ENCODE measurements at places on chromosomes 4 and X.

- no peaks in the 10 kb centered on the region for H3K27me3 ChIP-seq
- no peaks in the 10 kb centered on the region for H3K4me1 ChIP-seq
- no peak overlapping the region for H3K4me3 ChIP-seq
- H3K27ac ChIP-seq: no peak overlapping the region
Observed at GRCh38 chr4:118975449-118976192, 87.0 kb downstream of the SYNPO2 start.

GRCh38 chr4:7007944-7008343 lies 35.2 kb upstream of the TADA2B start:
- no peaks in the 10 kb centered on the region for H3K4me1 ChIP-seq
- no peak overlapping the region for H3K27ac ChIP-seq
- no peak for DNase-seq
- no peak overlapping the region for H3K4me3 ChIP-seq
- no peaks in the 10 kb centered on the region for H3K27me3 ChIP-seq
- H3K36me3 ChIP-seq: peaks cover 48% of the 10 kb centered on the region

GRCh38 chr4:82694892-82695291 lies 103.7 kb downstream of the SCD5 start:
- 0 out of 2 replicates have a peak, but pooled peaks cover 3% of the 10 kb centered on the region for H3K36me3 ChIP-seq
- no peaks in the 10 kb centered on the region for H3K27me3 ChIP-seq
- peaks cover 11% of the 10 kb centered on the region for H3K4me1 ChIP-seq
- DNase-seq: no peak

GRCh38 chrX:138704596-138704995 lies 6.9 kb downstream of the FGF13 start:
- no peak overlapping the region for H3K27ac ChIP-seq
- no peak overlapping the region for H3K4me3 ChIP-seq
- no peaks in the 10 kb centered on the region for H3K27me3 ChIP-seq
- DNase-seq: no peak
- no peaks in the 10 kb centered on the region for H3K4me1 ChIP-seq
- no peaks in the 10 kb centered on the region for H3K36me3 ChIP-seq

GRCh38 chrX:1453951-1454785 lies 1.5 kb upstream of the ASMTL start:
- no peak overlapping the region for H3K27ac ChIP-seq
- peak overlapping the region; percentile 38 for H3K4me3 ChIP-seq
- no peaks in the 10 kb centered on the region for H3K4me1 ChIP-seq
- H3K36me3 ChIP-seq: peaks cover 5% of the 10 kb centered on the region
- H3K27me3 ChIP-seq: no peaks in the 10 kb centered on the region

GRCh38 chr4:176309772-176310171 lies 10.0 kb upstream of the SPCS3 start:
- H3K4me3 ChIP-seq: no peak overlapping the region
- no peaks in the 10 kb centered on the region for H3K4me1 ChIP-seq
- H3K36me3 ChIP-seq: no peaks in the 10 kb centered on the region

GRCh38 chr4:161183729-161184128 lies 980.1 kb downstream of the FSTL5 start:
- H3K27ac ChIP-seq: no peak overlapping the region
- no peaks in the 10 kb centered on the region for H3K36me3 ChIP-seq
- no peak for DNase-seq
- no peaks in the 10 kb centered on the region for H3K27me3 ChIP-seq

GRCh38 chr4:31088600-31089230 lies 368.5 kb downstream of the PCDH7 start:
- no peak for DNase-seq
- H3K36me3 ChIP-seq: peaks cover 3% of the 10 kb centered on the region
- H3K27ac ChIP-seq: no peak overlapping the region
- no peak overlapping the region for H3K4me3 ChIP-seq
- no peaks in the 10 kb centered on the region for H3K27me3 ChIP-seq

GRCh38 chr4:95213366-95213765 lies 335.4 kb downstream of the UNC5C start:
- H3K27ac ChIP-seq: no peak overlapping the region
- no peak overlapping the region for H3K4me3 ChIP-seq
- no peak for DNase-seq
- H3K27me3 ChIP-seq: no peaks in the 10 kb centered on the region

GRCh38 chr4:182600093-182600492 lies 317.1 kb downstream of the DCTD start:
- H3K27me3 ChIP-seq: no peaks in the 10 kb centered on the region
- peak; percentile 13 for DNase-seq
- H3K4me3 ChIP-seq: no peak overlapping the region
- H3K4me1 ChIP-seq: peaks cover 40% of the 10 kb centered on the region

DNA sequence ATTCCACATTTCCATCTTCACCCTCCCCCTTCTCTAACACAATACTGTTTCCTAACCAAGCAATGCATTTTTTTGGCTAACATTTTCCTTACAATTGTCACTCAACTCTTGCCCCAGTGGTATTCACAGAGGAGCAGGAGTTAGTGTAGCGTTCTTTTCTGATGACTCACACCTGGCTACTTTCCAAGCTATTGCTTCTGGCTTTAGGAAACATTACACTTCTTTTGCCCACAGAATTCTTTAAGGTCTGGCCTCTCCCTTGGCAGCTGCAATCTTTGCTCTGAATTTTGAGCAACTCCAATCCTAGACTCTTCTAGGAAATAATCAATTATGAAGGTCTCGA lies 27.5 kb upstream of the PDGFC start:
- no peaks in the 10 kb centered on the region for H3K27me3 ChIP-seq
- H3K27ac ChIP-seq: peak overlapping the region; percentile 82
- H3K36me3 ChIP-seq: no peaks in the 10 kb centered on the region
- peak; percentile 93 for DNase-seq
- H3K4me3 ChIP-seq: peak overlapping the region; percentile 29

DNA sequence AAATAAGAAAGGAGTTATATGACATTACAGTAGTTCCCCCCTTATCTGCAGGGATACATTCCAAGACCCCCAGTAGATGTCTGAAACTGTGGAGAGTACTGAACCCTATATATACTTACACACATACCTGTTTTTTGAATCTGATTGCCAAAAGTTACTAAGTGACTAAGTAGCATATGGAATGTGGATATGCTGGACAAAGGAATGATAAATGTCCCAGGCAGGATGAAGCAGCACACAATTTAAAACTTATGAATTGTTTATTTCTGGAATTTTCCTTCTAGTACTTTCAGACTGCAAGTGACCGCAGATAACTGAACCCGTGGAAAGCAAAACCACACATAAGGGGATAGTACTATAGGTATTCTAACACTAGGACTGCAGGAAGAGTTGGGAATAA lies 22.7 kb downstream of the UGDH start:
- no peaks in the 10 kb centered on the region for H3K4me1 ChIP-seq
- H3K27me3 ChIP-seq: no peaks in the 10 kb centered on the region
- no peak overlapping the region for H3K4me3 ChIP-seq
- DNase-seq: no peak

DNA sequence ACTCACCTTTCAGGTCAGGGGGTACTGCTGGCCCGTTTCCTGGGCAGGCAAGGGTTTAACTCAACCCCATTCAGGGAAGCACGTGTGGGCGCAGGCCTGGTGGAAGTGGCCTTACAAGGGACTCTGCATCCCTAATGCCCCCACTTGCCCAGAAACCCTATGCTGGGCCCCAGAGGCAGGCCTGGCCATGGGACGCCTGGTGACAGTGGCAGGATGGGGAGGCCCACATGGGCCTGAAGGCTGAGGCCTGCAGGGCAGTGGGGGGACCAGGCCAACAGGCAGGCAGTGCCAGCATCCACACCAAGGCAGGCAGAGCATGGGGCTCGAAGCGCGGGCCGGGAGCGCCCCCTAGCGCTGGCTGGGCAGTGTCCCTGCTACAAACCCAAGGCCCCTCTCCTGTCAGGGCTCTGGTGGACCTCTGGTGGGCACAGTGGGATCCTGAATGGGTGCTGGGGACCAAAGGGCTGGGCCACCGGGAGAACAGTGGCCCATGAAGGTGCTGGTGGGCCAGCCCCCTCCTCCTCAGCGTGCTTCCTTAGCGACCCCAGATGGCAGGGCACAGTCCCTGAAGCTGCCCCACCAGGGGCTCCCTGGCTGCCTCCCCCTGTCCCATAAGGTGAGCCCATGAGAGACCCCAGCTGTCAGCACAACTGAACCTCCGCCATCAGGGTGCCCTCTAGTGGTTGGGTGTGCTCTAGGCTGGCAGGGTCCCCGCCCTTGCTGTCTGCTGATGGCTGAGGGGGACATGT lies 16.8 kb downstream of the FGFR3 start:
- peaks cover 2% of the 10 kb centered on the region for H3K36me3 ChIP-seq
- H3K4me3 ChIP-seq: no peak overlapping the region
- no peak overlapping the region for H3K27ac ChIP-seq
- DNase-seq: peak; percentile 80
- no peaks in the 10 kb centered on the region for H3K4me1 ChIP-seq
- no peaks in the 10 kb centered on the region for H3K27me3 ChIP-seq

DNA sequence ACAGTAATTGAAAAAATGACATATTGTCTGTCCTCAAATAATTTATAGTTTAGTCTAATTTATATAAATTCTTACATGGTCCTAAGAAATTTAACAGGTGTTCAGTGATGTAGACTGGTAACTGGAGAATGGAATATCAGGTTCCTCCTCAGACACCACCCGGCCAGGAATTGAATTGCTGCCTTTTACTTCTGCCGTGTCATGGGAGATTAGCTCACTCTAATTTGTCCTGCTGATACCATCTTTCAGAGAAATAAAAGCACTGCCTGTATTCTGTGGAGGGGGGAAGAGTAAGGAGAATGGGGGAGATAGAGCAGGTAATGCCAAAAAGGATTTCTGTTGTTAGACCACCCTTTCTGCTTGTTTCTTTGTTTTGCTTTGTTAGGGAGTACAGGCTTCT lies 125.2 kb upstream of the KLHL4 start:
- H3K4me1 ChIP-seq: peaks cover 30% of the 10 kb centered on the region
- peak overlapping the region; percentile 66 for H3K27ac ChIP-seq
- H3K36me3 ChIP-seq: no peaks in the 10 kb centered on the region
- peak; percentile 86 for DNase-seq

DNA sequence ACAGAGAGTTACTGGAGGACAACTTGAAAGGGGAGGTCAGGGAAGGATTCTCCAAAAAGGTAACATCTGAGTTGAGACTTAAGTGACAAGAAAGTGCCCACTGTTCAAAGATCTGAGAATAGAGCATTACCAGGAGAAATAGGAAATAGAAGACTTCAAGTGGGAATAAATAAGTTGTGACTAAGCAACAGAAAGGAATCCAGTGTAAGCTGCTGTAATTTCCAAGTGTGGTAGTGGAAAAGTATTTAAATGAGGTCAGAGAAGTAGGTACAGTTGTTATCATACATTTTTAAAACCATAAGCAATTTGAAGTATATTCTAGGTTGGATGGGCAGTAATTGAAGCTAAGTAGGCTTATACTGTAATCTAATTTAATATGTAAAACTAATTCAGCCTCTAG lies 211.9 kb downstream of the FBXO8 start:
- H3K4me3 ChIP-seq: no peak overlapping the region
- no peak overlapping the region for H3K27ac ChIP-seq
- DNase-seq: no peak
- no peaks in the 10 kb centered on the region for H3K4me1 ChIP-seq

- H3K36me3 ChIP-seq: no peaks in the 10 kb centered on the region
- H3K27me3 ChIP-seq: no peaks in the 10 kb centered on the region
- no peak overlapping the region for H3K27ac ChIP-seq
- H3K4me3 ChIP-seq: no peak overlapping the region
- peaks cover 2% of the 10 kb centered on the region for H3K4me1 ChIP-seq
Observed at GRCh38 chr4:41882625-41883347, 52.4 kb upstream of the TMEM33 start.

GRCh38 chrX:143788265-143788664 lies 67.7 kb upstream of the SPANXN2 start:
- no peaks in the 10 kb centered on the region for H3K27me3 ChIP-seq
- no peak overlapping the region for H3K27ac ChIP-seq

GRCh38 chr4:24143741-24144140 lies 253.9 kb upstream of the PPARGC1A start:
- DNase-seq: no peak
- H3K36me3 ChIP-seq: no peaks in the 10 kb centered on the region
- H3K4me1 ChIP-seq: no peaks in the 10 kb centered on the region
- H3K27ac ChIP-seq: no peak overlapping the region
- H3K4me3 ChIP-seq: no peak overlapping the region
- no peaks in the 10 kb centered on the region for H3K27me3 ChIP-seq

GRCh38 chr4:168361365-168362024 lies 42.9 kb upstream of the DDX60 start:
- no peak overlapping the region for H3K27ac ChIP-seq
- H3K4me1 ChIP-seq: no peaks in the 10 kb centered on the region
- H3K36me3 ChIP-seq: no peaks in the 10 kb centered on the region
- H3K27me3 ChIP-seq: no peaks in the 10 kb centered on the region
- no peak overlapping the region for H3K4me3 ChIP-seq

DNA sequence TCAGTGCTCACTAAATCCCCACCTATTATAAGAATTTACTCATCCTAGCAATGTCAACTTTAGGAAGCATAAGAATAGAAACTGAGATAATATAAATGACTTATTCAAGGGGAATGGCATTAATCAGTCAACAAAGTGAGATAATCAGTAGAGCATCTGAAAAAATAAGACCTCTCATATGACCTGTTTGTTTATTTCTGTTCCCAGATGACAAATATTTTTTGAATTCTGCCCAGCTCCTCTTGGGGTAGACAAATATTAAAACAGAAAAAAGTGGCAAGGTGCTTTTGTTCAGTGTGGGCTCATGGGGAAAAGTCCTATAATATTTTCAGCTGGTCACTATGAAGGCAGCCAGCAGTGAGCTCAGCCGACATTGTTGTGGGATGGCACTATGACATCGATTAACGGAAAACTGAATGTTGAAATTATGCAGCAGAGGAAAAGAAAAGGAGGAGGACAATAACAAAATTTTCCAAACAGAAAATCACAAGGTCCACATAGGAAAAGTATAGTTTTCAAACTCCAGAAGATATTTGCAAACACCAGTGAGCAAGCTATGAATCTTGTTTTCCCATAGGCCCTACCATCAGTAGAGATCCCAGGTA lies 109.6 kb downstream of the ANXA3 start:
- 0 out of 2 replicates have a peak, but pooled peaks cover 5% of the 10 kb centered on the region for H3K4me1 ChIP-seq
- H3K27ac ChIP-seq: no peak overlapping the region
- H3K36me3 ChIP-seq: no peaks in the 10 kb centered on the region
- no peak overlapping the region for H3K4me3 ChIP-seq
- no peaks in the 10 kb centered on the region for H3K27me3 ChIP-seq

DNA sequence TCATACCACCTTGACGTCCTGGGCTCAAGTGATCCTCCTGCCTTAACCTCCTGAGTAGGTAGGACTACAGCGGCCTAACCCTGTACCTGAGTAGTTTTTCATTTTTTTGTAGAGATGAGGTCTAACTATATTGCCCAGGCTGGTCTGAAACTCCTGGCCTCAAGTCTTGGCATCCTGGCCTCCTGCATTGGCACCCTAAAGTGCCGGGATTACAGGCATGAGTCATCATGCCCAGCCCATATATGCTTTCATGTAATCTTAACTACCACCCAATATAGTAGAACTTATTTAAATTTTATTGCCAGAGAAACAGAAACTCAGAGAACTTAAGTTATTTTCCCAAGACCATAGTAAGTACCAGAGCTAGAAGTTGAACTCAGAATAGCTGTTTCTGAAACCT lies 27.1 kb downstream of the AFM start:
- DNase-seq: no peak
- no peak overlapping the region for H3K27ac ChIP-seq
- no peaks in the 10 kb centered on the region for H3K4me1 ChIP-seq
- no peak overlapping the region for H3K4me3 ChIP-seq
- no peaks in the 10 kb centered on the region for H3K36me3 ChIP-seq

- no peaks in the 10 kb centered on the region for H3K4me1 ChIP-seq
- H3K27me3 ChIP-seq: no peaks in the 10 kb centered on the region
Observed at GRCh38 chrX:104112326-104112951, at the start of gene ZCCHC18. ZCCHC18 (plus strand) TSS chrX:104112523; CDS start chrX:104114112, 1,589 bp downstream.
